ENCODE measurements at places on chromosomes 7 and 10.
A peak's percentile ranks its signal among the peaks of the same experiment; 100 is the strongest.

DNA sequence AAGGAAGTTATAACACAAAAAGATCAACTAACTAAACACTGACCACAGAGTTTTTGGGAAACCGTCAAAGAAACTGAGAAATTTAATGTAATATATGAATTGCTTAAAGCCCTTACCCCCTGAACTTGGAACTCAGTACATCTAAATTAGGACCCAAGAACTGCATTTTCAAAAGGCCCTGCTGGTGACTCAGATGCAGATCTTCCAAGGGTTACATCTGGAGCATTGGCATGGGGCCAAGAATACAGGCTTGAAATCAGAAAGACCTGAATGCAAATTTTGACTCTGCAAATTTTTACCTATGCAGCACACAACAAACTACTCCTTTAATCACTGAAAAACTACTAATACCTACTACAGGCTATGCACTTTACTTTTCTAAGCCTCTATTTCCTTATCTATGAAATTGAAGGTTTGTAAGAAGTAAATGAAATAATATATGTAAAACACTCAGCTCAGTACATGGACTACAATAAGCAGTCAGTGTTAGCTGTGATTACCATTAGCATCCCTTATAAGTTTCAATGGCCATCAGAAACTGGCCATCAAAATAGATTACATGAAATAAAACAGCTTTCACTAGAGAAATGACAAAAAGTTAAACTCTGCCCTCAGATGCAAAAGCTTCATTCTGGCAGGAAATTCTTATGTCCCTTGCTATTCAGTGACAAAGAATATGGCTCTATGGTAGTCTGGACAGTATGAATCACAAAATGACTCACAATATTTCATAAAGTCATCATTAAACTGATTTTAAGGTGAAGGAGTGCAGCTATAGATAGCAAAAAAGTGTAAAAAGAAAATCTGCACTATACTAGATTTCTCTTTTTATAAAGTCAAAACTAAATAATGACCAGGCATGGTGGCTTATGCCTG, 43.6 kb downstream of the NSUN6 start:
- no peak for DNase-seq

- no peak for DNase-seq
Observed at GRCh38 chr10:7945469-7946187, 108.9 kb upstream of the GATA3 start.

DNA sequence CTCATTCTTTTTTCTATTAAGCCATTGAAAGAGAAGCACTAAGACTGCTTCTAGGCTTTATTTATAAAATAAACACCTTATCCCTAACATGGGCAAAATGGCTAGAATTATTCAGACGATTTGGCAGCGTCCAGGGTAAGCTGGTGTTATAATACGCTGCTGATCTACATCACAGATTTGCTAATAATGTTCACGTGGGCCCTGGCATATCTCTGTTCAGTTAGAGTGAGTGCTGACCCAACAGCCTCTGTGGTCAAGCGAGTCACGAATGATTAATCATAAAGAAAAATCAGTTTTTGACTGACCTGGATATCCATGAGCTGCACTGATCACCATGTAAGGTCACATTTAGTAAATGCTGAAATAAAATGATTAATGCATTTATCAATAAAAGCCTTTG, 28.4 kb upstream of the CBLL1 start:
- no peak for DNase-seq

DNA sequence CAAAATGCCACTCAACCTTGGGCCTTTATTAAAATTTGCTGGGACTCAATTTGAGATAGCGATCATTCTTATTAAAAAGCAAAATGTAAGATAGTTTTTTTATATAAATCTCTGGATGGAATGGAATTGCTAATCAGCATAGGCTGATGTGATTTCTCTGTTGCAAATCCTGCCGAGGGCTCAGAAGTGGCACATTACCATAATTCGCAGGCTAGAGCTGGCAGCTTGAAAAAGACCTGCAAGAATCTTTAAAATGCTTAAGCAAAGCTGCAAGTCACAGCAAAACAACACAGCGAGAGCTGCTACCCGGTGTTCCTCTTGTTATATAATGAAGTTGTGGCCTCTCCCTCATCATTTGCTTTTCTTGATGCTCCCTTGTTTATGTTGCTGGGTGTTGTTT, 448.1 kb downstream of the GATA3 start:
- no peak for DNase-seq

DNA sequence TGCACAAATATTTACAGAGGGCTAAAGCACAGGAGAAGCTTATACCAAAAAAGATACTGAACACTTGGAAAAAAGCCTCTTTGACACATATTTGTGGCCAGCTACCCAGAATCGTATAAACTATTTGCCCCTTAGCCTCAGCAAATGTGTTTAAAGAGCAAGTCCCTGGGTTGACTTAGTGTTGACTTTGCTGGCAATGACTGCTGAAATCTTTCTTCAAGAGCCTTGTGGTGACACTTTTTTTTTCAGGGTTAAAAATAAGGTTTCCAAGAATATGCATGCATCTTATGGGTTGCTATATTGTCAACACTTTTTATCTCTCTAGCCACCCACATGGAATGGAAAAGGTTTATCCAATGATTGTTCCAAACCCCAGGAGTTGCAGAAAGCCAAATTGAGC, 14.9 kb upstream of the PLEKHS1 start:
- no peak for DNase-seq

- DNase-seq: no peak
Observed at GRCh38 chr10:20535897-20536881, 360.9 kb downstream of the NEBL start.

GRCh38 chr10:104433669-104434068, 80.0 kb downstream of the CFAP58 start:
- DNase-seq: no peak

GRCh38 chr7:142030294-142030693, 34.6 kb downstream of the MGAM start:
- no peak for DNase-seq

DNA sequence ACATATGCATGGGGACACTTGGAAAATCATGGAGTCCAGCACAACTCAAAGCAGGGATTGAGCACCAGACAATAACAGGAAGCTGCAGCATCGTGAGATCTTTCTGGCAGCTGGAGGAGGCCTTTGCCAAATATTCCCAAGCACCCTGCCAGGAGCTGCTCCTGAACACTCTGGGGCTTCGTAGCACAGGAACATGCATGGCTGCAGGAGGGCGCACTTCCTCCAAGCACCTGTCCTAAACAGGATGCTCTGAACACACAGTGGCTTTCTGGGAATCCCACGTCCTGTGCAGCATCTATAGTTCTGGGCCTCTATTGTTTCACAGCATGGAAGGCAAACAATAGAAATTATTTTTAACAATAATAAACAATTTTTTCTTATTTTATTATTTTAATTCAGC, 4.1 kb downstream of the ABLIM1 start:
- DNase-seq: no peak

DNA sequence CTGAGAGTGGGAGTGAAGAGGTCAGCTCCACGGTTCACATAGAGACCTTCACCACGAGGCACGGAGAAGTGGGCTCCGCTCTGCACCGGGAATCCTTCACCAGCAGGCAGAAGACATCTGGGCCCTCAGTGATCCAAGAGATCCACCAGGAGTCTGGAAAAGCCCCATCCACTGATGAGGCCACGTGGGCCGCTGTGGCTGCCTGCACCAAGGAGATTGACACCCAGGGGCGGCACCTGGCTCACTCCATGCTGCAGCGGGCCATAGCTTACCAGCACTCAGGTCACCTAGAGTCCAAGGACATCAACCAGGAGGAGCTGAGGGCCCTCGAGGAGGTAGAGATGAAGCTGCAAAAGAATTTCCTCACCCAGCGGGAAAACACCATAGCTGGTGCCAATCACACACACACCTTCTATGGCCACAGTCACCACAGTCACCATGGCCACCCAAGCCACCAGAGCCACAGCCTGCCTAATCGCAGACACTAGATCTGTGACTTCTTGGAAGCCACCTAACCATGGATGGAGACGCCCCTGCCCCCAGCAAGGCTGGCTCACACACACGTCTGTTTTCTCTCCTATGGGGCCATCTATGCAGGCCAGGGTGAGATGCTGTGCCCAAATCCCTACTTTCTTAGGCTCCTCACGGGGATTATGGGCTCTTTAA, 694 bp downstream of the C10orf62 start:
- DNase-seq: no peak

- DNase-seq: no peak
Observed at GRCh38 chr10:2659660-2660209, 407.6 kb upstream of the PFKP start.

- DNase-seq: no peak
Observed at GRCh38 chr7:12898004-12898403, 210.6 kb downstream of the ARL4A start.

GRCh38 chr7:41808541-41808940, 105.7 kb upstream of the INHBA start:
- DNase-seq: no peak

DNA sequence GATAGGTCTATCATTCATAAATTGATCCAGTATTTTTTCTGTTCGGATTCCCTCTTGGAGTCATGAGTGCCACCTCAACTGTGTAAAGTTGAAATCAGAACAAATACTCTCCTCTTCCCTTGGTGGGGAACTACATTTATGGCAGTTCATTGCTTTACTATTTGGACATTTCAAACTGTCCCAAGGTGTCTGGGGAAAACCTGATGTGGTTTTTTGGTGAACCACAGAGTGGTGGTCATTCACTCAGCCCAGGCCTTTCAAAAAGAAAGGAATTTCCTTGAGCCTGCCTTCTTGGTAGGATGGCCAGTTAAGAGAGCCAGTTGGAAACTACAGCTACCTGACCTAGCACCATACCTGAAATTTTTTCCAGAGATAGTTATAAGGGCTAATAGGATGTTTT, 59.0 kb downstream of the ABCB1 start:
- no peak for DNase-seq

- no peak for DNase-seq
Observed at GRCh38 chr10:50585921-50586739, 37.6 kb downstream of the SGMS1 start.

GRCh38 chr7:123401295-123401694, 133.1 kb downstream of the IQUB start:
- no peak for DNase-seq

DNA sequence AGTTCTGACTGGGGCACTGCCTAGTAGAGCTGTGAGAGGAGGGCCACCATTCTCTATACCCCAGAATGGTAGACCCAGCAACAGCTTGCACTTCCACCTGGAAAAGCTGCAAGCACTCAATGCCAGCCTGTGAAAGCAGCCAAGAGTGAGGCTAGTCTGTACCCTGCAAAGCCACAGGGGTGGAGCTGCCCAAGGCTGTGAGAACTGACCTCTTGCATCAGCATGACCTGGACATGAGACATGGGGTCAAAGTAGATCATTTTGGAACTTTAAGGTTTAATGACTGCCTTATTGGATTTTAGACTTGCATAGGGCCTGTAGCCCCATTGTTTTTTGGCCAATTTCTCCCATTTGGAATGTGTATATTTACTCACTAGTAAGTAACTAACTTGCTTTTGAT, 206.3 kb downstream of the TPK1 start:
- no peak for DNase-seq

- no peak for DNase-seq
Observed at GRCh38 chr10:43077421-43078171, 727 bp downstream of the RET start.

GRCh38 chr10:95375418-95375817, 84.6 kb upstream of the PDLIM1 start:
- DNase-seq: no peak

DNA sequence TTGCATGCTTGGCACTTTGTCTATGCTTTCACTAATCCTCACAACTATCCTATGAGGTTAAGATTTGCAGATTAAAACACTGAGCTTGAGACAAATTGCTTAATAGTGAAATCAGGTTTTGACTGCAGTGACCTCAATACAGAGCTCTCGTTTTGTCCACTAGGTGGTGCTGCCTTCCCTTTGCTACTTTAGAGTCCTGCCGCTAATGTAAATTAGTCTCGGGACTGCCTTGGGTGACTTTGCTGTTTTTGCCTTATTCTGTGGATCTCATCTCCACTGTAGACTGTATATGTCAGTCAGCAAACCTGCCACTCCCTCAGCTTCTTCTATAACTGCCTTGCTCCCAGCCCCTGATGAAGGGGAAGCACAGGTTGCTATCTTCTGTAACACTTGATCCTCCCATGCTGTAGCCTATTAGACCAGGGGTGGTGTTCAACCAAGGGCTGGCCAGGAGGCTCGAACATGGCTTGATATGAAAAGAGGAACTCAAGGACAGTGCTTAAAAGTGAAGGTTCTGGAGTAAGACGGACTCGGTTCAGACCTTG, 26.0 kb downstream of the ASB4 start:
- peak; percentile 86 for DNase-seq

- no peak for DNase-seq
Observed at GRCh38 chr7:2436341-2437104, 33.1 kb downstream of the CHST12 start.

Measured in NCI-H1930 (cell line).